ENCODE measurements at places on chromosomes 1 and 21.

- no peak for DNase-seq
Measured at GRCh38 chr1:145982010-145982723, 14.2 kb downstream of the TXNIP start.

- no peak for DNase-seq
Measured at GRCh38 chr1:222084996-222085395, 343.1 kb upstream of the DUSP10 start.

GRCh38 chr21:42382915-42383314, 12.9 kb downstream of the TMPRSS3 start:
- no peak for DNase-seq

DNA sequence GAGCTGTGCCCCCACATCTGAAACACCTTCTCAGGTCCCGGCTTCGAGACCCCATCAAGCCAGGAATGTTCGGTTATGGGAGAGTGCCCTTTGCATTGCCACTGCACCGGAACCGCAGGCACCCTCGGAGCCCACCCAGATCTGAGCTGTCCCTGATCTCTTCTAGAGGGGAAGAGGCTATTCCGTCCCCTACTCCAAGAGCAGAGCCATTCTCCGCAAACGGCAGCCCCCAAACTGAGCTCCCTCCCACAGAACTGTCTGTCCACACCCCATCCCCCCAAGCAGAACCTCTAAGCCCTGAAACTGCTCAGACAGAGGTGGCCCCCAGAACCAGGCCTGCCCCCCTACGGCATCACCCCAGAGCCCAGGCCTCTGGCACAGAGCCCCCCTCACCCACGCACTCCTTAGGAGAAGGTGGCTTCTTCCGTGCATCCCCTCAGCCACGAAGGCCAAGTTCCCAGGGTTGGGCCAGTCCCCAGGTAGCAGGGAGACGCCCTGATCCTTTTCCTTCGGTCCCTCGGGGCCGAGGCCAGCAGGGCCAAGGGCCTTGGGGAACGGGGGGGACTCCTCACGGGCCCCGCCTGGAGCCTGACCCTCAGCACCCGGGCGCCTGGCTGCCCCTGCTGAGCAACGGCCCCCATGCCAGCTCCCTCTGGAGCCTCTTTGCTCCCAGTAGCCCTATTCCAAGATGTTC, 4.3 kb downstream of the ADAMTSL4 start:
- DNase-seq, result no peak

DNA sequence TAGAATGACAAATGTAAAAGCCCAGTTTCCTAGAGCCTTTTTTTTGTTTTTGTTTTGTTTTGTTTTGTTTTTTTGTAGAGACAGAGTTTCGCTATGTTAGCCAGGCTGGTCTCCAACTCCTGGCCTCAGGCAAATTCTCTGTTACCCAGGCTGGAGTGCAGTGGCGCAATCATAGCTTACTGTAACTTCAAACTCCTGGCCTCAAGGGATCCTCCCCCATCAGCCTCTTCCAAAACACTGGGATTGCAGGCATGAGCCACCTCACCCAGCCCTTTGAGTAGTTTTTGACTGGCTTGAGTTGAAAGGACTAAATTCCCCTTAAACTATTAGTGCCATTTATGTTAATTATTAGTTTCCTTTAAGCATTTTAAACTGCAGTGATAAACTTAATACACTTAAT, 28.8 kb upstream of the ZBTB18 start:
- DNase-seq, result no peak

- DNase-seq, result no peak
Measured at GRCh38 chr21:44466996-44467858, 11.9 kb downstream of the LRRC3 start.

DNA sequence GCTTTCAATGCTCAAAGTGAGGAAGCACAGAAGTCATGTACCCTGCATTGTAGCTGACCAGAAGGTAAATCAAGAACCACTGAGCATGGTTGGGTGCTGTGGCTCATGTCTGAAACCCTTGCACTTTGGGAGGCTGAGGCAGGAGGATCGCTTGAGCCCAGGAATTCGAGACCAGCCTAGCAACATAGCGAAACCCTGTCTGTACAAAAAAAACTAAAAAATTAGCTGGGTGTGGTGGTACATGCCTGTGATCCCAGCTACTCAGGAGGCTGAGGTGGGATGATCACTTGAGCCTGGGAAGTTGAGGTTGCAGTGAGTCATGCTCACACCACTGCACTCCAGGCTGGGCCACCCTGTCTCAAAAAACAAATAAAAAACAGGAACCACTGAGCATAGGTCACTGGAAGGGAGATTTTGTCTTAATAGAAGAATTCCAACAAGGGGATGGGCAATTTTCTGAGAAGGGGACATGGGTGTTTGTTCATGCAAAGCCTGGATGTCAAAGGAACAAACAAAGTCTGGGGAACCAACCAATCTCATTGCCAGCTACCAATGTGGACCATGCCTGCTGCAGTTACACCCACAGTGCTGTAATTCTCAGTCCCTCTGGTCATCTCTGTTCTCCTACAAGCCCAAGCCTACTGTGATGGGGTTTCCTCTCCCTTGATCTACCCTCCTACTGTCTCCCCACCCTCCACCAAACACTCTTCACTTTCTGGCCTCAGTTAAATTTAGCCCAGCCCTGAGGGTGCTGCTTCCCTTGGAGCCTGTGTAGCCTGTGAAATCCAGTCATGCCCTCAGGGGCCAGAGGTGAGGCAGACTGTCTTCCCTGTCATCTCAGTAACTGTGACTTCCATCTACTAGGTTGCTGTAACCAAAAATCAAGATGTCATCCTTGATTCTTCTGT, 47.9 kb downstream of the ELF3 start:
- no peak for DNase-seq

GRCh38 chr21:42599962-42600361, 53.5 kb upstream of the PDE9A start:
- DNase-seq, result no peak

- DNase-seq, result no peak
Measured at GRCh38 chr1:64537942-64538341, 68.0 kb downstream of the CACHD1 start.

DNA sequence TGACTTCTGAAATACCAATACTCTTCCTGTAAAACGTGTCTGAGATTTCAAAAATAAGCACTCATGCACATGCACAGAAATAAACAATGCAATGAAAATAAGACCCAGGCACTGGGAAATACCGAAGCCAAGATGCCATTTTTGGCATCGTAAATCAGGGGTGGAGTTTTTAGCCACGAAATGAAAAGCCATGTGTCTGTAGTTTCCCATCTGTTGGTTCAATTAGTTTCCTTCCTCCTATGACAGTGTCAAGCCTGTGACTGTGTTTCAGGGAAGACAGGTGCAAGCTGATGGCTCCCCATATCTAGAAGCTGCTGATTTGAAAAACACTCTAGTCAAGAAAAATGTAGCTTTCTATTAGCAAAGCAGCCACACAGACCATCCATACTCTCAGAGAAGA, 480.4 kb upstream of the CAMK1G start:
- DNase-seq, result no peak

- no peak for DNase-seq
Measured at GRCh38 chr1:21238141-21238800, 52.0 kb downstream of the ECE1 start.

GRCh38 chr1:11364170-11364569, 91.2 kb downstream of the UBIAD1 start:
- DNase-seq, result no peak

DNA sequence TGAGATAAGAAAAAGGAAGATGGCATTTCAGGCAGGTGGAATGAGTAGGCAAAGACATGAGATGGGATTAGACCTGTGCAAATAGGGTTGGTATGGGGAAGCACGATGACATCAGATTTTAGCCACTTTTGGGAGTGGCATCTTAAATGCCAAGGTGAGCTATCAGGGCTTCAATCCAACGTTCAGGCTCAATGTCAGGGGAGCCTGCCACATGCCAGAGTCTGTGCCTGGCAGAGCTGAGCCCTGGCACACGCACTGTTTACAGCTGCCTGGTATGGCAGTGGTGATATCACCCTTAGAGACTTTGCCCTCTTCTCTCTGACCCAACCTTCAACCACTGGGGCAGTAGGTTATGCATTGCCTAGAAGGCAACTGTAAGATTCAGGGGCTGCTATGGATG, 1.1 kb upstream of the GUCA2B start:
- DNase-seq, result no peak

DNA sequence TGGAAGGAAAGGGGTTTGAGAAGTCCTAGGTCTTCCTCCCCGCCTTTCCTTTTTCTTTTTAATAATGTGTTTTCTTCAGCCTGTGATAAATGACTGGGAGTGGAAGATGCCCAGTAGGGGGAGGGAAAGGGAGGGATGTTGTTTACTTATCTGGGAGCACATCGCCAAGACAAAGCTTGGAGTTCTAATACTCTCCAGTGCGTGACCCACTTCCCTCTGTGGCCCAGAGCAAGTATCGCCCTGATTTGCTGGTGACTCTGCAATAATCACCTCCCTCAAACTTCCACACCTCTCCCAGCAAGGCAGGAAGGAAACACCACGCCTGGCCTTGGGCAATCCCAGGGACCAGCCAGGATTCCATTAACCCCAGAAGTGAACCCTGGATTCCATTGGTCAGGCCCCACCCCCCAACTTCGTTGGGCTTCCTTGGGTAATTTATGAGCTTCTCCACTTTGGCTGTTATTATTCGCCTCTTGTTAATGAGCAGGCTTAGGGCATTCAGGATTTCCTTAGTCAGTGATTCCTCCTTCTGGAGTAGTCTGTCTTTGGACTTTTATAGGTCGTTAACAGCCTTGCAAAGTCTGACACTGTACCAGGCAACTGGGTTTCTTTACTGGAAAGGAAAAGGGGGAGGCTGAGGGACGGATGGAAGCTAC, 24.3 kb upstream of the GRHL3 start:
- no peak for DNase-seq

- DNase-seq, result no peak
Measured at GRCh38 chr1:29767769-29768425, 531.6 kb downstream of the PTPRU start.

DNA sequence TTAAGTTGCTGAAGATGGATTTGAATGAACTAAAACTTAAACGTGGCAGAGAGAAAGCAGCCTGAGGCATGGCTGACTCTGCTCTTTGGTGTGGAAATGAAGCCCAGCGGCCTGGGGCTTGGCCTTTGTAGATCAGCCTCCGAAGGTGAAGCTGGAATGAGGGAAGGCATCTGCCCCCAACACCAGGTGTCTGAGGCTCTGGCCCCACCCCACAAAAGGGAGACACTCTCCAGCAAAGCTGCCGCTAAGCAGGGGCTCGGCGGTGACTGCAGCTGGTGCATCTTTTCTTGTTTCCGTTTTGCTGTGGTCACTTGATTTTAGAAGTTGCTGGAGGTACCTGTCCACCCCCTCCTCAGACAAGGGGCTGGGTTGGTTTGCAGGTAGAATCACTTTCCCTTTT, 38.2 kb upstream of the NID1 start:
- DNase-seq, result no peak

GRCh38 chr1:4962836-4963235, 308.4 kb downstream of the AJAP1 start:
- no peak for DNase-seq

- DNase-seq, result no peak
Measured at GRCh38 chr21:26116456-26117011, 54.0 kb downstream of the APP start.

DNA sequence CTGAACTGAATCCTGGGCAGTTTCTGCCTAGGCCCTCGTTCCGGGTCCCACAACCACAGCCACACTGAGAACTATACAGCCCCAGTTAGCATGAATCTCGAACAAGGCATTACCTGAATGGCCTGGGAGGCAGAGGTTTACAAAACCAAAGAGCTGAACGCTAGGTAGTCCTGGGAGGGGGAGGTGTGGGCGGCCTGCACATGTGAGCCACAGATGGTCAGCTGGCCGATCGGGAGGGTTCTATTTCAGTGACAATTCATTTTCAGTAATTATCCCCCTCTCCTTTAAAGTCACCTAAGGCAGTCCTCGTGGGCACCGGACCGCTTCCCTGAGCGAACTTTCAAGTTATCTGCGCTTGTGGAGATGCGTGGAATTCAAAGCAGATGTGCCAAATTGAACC, 111.9 kb downstream of the GLIS1 start:
- no peak for DNase-seq

DNA sequence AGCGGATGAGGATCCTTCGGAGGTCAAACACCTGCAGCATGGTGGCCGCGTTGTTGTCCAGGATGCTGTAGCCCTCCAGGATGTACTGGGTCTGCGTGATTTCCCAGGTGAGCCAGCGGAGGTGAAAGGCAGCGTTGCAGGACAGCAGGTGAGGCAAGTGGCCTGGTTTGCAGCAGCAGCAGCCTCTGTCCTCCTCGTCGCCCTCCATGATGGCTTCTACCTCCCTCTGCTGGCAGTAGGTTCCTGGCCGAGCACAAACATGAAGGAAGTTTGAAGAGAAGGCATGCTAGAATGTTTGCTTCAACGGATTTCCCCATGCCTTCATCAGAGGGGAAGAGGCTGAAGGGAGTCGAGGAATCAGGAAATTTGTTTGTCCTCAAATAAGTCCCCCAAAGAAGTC, 74.7 kb downstream of the NTPCR start:
- DNase-seq, result no peak

- no peak for DNase-seq
Measured at GRCh38 chr1:2948001-2948750, 73.1 kb upstream of the ACTRT2 start.

DNA sequence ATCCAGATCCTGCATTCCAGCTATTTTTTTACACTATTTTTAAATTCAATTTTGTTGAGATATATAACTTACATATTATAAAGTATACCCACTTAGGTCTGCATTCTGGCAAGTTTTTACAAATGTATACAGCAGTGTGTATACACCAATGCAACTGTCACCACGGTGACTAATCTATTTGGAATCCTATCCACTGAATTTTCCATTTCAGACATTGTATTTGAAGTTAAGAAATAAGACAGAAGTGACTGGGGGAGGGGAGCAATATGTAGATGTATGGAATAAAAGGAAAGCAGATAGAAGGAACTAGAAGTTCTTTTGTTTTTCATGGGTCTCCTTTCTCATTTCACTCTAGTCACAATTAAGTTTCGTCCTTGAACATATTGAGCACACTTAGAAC, 431.5 kb upstream of the CHRM3 start:
- DNase-seq, result no peak

- DNase-seq, result peak; percentile 17
Measured at GRCh38 chr1:21594935-21595897, 73.9 kb downstream of the RAP1GAP start.

DNA sequence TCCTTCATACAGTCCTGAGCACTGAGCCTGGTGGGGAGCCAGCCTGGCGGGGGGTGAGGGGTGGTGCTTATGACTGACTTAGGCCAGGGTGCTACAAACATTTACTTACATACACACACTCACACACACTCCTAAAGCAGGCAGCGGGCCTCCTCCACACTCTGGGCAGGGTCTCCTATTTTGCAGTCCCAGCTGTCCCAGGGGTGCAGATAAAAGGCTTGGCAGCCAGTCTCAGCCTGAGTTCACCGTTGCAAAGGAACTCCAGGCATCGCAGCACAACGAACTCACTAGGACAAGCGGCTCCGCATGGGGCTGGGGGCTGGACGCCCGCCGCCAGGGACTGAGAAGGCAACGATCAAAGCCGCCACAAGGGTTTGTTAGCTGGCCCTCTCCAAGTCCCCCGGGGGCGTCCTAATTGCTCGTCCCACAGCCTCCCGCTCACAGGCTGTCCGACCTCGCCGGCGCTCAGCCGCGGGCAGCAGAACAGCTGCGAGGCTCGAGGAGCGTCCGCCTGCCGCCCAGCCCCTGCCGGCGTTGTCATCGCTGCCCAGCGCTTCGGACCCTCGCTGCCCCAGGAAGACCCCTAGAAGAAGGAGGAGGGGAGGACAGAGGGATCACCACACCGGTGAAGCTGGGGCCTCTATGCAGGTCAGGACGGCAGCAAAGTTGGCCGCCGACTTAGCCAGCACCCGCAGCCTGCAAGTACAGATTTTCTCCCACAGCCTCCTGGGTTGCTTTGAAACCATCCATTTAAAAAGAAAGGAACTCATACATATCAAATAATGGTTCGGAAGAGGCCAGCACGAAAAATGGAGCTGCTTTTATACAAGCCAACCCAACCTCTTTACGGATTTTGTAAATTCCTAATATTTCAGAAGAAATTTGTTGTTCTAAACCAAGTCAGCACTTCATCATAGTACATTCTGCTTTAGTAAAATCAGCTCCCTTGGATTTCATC, 6.2 kb downstream of the BARHL2 start:
- DNase-seq, result no peak
